Activated CD8-positive, alpha-beta memory T cell treated with anti-CD3 and anti-CD28 coated beads for 4 hours (primary cell): ENCODE measurements at places on chromosomes 7 and 10.
A peak's percentile ranks its signal among the peaks of the same experiment; 100 is the strongest.

DNA sequence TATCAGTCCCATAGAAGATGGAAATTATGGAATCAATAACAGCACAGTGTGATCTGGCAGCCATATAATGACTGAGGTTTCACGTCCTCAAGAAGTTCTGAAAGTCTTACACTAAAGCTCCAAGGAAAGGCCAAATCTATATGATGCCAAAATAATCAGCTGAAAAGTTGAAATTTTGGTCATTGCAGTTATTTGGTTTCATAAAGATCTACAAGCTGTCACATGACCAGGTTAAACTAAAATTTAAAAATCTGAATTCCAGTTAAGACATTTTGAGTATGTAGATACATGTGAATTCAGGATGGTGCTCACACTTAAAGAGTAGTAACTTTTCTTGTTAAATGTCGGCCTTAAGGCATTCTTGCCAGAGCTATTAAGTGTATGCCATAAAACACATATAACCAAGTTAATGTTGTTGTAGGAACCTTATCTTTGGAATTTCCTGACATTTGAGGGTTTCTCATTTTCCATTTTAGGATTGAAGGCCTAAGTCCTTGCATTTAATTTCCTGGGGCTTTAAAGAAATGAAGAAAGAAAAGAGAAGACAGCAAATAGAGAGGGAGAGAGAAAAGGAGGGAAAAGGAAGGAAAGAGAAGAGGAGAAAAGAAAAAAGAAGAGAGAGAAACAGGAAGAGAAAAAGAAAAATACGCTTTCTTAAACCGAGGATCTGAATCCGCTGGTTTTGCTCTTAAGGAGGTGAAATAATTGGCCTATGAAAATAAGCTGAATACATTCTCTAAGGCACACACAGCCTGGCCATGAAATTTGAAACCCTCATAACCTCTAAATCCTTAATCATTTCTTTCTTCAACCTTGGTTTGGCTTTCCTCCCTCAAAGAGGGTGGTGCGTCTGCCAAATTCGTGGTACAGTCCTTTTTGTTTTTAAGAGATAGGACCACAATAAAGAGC is 43.8 kb downstream of the DENND2A start:
- DNase-seq: no peak

GRCh38 chr10:533186-533585 is 156.3 kb downstream of the DIP2C start:
- no peak for DNase-seq

DNA sequence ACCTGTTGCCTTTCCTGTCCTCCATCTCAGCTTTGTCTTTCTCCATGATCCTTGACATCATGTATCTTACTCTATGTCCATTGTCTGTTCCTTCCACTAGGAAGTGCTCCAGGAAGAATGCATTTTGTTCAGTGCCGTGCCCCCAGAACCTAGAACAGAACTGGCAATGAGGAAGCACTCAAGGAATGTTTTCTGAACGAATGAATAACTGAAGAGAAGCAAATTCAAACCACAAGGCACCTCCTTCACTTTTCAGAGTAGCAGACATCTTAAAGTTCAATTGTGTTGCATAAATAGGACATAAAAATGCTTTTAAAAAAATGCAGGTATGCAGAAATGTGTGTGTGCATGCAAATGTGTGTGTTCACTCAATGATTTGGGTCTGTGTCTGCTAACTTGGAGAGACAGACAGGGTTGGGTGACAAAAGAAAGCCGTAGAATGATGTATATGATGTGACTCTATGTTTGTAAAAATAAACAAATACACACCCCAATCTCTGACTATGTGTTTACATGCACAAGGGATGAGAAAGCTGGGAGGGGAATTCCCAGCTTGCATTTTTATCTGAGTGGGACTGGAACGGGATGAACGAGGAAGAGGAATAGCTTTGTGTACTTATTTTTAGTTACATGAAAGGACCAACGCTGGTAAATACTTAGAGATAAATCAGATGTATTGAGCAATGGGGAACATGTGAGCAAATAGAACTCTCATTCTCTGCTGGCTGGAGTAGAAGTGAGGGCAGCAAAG is 237.7 kb downstream of the FANK1 start:
- DNase-seq: no peak

DNA sequence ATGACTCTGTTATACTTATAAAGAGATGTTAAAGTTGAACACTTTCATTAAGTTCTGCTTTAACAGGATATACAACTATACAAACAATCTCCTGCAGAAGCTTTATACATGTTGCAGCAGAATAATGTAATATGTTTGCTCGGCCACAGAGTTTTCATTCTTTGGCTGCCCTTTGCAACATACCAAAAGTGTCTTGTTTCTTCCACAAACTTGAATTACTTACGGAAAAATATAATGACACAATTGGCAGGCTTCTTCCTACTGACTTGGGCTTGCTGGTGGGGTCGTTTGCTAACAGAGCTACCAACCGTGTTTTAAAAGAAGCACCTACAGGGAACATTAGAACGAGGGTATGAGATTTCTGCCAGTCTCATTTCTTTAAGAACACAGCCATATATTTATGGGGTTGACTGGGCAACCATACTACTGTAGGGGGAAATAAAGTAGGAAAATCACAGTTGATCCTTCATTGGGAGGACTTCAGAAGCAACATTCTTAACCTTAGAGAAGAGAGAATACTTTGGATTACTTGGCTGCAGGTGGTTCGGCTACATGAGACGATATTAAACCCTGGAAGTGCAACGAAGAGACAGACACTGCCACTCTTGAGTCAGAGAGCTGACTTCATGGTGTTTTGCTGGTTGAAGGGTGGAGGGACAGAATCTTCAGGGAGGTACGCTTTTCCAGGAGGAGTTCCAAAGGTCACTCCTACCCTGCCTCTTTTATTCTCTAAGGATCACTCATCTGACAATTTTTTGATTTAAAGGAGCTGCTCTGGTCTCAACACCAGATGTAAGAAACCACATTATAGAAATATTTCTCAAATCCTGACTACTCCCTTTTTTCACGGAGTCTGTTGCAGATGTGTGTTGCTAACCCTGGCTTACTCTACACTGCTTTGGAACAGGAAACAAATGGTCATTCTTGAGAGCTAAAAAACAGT is 123.9 kb downstream of the SEMA3C start:
- DNase-seq: no peak

- no peak for DNase-seq
These were observed 162.6 kb downstream of the SDK1 start for GRCh38 chr7:3463696-3464095.

DNA sequence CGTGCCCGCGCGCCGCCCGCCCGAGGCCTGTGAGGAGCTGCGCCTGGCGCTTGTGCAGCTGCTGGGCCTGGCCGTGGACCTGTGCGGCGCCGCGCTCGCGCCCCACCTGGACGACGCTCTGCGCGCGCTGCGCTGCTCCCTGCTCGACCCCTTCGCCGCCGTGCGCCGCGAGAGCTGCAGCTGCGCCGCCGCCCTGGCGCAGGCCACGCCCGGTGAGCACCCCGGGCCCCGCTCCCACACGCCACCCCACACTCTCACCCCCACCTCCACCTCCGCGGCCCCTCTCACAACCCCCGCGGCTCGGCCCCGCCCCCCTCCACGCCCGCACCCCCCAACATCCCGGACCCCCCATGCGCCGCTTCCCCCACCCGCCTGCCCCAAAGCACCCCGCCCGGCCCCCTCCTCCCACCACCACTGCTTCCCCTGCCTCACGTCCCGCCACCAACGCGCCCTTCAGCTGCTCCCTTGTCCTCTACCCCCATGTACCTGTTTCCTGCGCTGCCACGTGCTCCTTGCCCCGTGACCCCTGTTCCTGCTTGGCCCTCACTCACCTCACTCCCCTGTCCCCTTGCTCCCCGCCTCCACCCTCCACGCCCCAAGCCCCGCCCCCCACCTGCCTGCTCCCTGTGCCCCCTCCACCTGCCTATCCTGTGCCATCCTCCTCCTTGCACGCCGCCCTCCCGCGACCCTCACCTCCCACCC is at the start of gene PRKAR1B:
Gene PRKAR1B, minus strand, starts transcription at position 178 of the 702 bp plus-strand sequence. CDS start 15,776 bp downstream, outside the sequence.
- peak; percentile 40 for DNase-seq

- no peak for DNase-seq
These were observed 189.1 kb upstream of the FRMD4A start for GRCh38 chr10:14519785-14520184.

DNA sequence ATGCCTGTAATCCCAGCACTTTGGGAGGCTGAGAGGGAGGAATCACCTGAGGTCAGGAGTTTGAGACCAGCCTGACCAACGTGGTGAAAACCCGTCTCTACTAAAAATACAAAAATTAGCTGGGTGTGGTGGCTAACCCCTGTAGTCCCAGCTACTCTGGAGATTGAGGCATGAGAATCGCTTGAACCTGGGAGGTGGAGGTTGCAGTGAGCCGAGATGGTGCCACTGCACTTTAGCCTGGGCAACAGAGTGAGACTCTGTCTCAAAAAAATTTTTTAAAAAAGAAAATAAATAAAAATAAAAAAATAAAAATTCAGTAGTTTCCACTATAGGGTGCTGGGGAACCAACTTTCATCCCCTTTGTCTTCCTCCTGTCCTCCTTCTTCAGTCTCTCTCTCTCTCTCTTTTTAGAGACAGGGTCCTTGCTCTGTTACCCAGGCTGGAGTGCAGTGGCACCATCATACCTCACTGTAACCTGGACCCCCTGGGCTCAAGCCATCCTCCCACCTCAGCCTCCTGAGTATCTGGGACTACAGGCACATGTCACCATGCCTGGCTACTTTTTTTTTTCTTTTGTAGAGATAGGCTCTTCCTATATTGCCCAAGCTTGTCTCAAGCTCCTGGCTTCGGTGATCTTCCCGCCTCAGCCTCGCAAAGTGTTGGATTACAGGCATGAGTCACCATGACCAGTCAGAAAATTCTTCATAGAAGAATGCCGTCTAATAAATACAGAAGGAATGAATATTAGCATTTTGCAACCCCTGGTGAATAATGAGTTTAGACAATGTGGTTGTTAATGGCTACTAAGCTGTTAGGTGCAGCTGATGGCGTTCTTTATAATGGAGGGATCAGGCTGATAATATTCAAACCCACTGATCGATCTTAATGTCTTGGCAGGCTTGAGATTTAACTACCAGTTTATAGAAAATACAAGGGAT is 20.6 kb downstream of the RBM20 start:
- no peak for DNase-seq

- DNase-seq: no peak
These were observed 71.7 kb downstream of the PPP1R17 start for GRCh38 chr7:31758755-31759154.

DNA sequence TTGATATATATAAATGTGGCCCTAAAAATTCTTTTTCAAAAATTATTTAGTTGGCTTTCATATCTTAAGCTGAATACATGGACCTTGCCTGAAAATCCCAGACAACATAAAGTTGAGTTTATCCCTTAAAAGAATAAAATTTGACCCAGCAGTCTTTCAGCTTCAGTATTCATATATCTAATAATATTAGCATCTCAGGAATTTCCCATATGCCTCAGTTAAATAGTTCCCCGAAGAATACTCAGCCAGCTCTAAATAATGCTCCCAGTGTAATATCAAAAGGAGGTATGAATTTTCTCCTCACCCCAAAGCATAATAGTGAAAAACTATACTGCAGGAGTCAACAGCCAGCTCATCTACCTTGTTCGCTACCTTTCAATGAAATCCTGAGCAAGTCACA is 145.9 kb downstream of the CTNNA3 start:
- no peak for DNase-seq

GRCh38 chr7:39355664-39356063 is 210.5 kb upstream of the YAE1 start:
- DNase-seq: no peak

DNA sequence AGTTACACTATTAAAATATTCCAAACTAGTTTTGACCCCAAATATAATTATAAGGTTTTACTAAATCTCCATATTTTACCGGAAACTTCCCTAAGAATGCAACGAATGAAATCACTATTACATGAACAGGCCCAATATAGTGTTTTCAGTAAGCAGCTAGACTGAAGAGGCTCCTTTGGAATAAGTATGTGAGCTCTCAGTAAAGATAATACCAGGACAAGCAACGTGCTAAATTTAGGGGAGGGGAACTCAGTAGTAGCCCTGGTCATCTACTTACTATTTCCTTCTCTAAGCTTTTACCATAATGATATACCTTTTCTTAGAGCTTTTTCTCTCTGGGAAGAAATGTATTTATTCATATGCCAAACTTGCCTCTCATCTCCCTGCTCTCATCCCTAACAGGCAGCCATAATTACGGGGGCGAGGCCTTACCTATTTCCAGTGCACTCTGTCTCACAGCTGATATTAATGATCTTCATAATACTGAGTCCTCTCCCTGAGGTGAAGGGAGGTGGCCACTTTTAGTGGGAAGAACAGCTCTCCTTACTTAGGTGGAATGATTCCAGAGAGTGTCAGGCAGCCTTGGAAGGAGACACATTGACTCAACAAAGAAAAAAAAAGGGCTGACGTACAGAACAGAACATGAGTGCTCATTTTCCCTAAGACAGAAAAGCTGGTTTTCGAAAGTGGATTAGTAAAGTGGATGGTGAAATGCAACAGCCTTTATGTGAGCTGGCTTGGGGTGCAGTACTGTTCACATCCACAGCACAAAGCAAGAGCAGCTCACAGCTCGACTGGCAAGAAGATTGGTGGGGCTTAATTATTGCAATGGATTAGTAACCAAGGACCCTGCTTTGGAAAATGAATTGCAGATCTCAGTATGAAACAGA is 165.4 kb downstream of the GLI3 start:
- no peak for DNase-seq

GRCh38 chr10:58322072-58322834 is 12.6 kb upstream of the UBE2D1 start:
- DNase-seq: no peak

- no peak for DNase-seq
These were observed 8.2 kb downstream of the YME1L1 start for GRCh38 chr10:27145937-27146336.
